GM20000 (cell line): ENCODE measurements at places on chromosomes 7 and 10.

GRCh38 chr10:33109788-33110469 lies 151.9 kb upstream of the ITGB1 start:
- no peak for DNase-seq

DNA sequence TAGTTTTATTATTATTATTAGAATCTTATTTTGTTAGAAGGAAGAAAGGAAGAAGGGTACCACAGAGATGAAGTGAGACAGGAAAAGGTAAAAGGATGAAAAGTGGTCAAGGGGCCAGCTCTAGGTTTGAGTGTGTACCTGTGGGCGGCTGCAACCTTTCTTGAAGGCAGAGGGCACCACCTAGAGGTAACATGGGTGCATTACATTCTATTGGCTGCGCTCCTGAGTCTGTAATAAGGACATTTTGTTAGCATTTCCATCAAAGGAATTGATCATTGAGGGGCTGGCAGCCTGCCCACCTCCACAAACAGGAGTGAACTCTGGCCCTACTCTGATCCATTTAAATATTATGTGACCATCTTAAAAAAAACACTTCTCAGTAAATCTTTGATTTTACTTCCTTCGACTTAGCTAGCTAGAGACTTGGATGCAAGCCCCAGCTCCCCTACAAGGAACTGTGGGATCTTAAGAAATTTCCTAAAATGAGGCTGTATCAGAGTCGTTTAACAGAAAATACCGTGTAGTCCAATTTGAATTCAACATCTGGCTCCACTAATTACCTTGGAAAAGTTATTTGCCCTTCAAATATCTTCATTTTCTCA lies 610.4 kb downstream of the IPMK start:
- peak; percentile 48 for DNase-seq

- DNase-seq, result no peak
Observed at GRCh38 chr10:11043039-11043438, 25.4 kb downstream of the CELF2 start.

DNA sequence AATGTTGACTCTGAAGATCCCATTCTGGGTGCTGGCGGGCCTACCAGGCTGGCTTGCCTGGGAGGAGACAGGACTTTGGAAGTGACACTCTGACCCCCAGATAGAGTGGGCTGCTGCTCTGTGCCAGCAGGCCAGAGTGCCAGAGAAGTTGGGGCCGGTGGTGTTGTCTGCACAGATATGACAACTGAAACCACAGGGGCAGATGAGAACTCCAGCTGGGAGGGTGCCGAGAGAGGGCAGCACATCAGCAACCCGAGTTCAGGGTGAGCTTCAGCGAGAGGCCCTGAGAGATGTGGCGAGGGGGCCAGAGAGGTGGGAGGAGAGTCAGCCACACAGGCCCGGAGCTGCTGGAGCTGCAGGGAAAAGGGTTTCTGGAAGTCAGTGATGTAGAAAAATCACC lies 193.2 kb upstream of the MGMT start:
- DNase-seq, result no peak

GRCh38 chr7:140003913-140004382 lies 58.8 kb downstream of the PARP12 start:
- peak; percentile 79 for DNase-seq

- DNase-seq, result no peak
Observed at GRCh38 chr10:70620020-70620289, 17.4 kb upstream of the PRF1 start.

GRCh38 chr10:19302117-19302516 lies 253.5 kb downstream of the MALRD1 start:
- DNase-seq, result no peak
